ENCODE measurements at places on chromosomes 12 and 14.

- no peak for DNase-seq
Observed at GRCh38 chr12:114335607-114336006, 70.3 kb downstream of the TBX5 start.

DNA sequence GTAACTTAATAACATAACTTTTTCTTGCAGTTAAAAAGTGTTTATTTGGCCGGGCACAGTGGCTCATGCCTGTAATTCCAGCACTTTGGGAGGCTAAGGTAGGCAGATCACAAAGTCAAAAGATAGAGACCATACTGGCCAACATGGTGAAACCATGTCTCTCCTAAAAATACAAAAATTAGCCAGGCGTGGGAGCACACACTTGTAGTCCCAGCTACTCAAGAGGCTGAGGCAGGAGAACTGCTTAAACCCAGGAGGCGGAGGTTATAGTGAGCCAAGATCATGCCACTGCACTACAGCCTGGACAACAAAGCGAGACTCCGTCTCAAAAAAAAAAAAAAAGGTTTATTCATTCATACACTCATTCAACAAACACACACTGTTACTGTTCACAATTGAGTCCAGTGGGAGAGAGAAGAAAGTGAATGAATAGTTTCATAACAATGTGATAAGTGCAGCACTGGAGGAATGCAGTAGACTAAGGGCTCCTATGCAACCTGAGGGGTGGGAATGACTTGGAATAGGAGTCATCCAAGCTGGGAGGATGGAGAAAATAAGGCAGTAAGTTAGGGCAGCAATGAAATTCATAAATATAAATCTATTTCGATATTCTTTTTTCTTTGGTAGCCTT is 19.8 kb downstream of the DAD1 start:
- DNase-seq: no peak

DNA sequence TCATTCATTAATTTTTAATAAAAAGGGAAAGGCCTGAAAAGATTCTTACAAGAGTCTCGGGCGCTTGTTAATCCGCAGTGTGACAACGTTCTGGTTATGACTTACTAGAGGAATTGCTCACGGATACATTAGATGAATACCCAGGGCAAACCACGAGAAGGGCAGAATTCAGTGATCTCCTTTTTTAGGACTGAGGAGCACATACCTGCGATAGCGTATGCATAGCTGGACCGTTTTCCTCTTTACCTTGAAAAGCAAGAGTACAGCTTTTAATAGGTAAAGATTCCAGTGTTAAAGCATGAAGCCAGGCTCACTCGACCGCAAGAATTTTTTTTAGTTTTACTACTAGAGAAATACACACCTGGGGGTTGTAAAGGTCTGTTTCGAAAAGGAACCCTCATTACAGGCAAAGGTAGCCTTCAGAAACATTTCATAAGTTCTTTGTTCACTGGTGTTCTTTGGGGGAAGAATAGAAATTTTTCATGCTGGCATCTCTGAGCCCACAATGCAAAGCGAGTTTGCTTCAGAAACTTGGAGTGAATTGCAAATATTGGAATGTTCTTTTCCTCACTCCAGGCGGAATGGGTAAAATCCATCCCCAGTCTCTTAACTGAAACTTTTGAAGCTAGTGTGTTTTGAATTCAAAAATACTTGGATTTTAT is 953 bp downstream of the MAPK1IP1L start:
- DNase-seq: no peak

GRCh38 chr12:71865166-71865713 is 25.7 kb downstream of the TBC1D15 start:
- peak; percentile 7 for DNase-seq

DNA sequence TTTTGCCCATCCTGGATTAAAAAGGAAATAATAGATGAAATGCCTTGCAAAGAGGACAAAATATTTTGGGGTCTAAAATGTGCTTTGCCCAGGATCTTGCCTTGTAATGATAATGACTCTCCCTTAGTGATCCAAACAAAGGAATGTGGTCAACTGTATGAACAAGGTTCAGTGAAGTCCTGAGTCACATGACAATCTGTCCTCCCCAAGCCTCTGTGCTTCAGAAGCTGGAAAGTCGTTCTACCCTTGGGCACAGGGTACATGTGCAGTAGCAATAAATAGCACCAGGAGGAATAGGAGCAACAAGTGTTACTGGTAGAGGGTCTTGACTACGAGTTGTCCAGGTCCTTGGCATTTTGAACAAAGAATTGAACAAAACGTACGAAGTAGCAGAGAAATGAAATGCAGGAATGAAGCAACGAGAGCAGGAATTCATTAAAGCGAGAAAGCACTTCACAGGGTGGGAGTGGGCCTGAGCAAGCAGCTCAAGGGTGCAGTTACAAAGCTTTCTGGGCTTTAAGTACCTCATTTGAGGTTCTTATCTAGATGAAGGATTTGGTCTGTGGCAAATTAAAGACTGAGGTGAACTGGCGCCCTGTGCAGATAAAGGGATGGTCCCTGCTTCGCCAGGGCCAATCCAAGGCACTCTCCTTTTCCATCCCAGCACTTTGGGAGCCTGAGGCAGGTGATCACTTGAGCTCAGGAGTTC is 65.8 kb downstream of the RESF1 start:
- no peak for DNase-seq

- DNase-seq: no peak
Observed at GRCh38 chr14:72715215-72715849, 178.6 kb downstream of the DPF3 start.

DNA sequence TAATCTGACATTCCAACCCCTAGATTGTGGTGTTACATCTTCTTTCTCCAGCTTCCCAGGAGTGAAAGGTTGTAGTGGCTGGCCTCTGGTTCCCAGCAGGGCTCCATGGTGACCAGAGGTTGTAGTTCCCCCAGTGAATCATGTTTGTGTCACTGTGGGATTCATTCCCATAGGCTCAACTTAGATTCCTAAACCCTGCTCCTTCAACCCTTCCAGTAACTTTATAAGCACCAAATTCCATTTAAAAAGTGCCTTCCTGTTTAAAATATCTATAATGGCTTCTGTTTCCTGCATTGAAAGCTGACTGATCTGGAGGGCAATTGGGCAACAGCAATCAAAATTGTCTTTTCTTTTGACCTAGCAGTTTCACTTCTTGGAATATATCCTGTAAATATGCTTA is 40.5 kb upstream of the TBC1D15 start:
- no peak for DNase-seq

- DNase-seq: no peak
Observed at GRCh38 chr14:67131691-67132090, 57.5 kb upstream of the GARIN2 start.

DNA sequence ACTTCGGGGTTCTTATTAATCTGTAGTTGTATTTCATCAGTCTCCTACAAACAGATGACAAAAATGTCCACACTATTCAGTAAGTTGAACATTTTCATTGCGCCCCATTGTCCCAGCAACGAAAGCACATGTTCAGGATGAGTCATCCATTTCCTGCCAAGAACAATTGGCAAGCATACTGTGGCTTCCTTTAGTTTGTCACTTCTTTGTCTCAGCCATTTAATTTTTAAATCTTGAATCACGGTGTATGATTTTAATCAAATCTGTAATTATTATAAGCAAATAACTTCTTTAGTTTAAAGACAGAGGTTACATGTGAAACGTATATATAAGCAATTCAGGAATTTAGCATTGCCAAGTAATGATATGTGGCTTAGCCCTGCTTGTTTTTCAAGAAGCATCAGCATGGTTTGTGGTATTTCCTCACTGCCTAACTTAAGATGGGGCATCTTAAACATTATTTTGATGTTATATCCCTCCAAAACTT is 211.3 kb upstream of the KRR1 start:
- DNase-seq: peak; percentile 26

DNA sequence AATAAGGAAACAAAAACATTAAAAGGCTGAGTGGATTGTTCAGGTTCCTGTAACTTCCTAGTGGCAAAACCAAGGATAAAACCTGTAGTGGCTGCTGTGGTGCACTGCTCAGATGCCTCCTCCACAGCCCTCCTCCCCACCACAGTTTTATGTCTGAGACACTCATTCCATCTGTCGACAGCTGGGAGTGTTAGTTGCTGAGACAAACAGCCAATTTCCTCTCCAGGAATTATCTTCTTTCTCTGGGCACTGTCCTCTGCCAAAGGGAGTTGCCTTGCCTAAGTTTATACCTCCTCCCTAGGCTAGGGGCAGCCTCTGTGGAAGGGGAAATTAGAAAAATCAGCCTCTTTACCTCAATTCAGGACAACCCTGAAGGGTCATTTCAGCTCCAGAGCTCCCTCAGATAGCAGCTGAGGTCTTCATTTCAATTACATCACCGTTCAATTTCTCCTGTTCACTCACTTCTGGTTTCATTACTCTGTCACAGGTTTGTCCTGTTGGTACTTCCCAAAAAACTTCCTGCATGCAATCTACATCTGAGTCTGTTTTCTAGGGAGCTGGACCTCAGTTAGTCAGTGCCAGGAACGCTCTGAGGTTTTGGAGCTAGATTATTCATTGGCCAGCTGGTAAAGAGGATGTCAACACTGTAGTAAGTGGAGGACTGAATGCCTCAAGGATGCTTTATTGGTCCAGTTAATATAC is 74.9 kb upstream of the ATP2B1 start:
- DNase-seq: no peak

DNA sequence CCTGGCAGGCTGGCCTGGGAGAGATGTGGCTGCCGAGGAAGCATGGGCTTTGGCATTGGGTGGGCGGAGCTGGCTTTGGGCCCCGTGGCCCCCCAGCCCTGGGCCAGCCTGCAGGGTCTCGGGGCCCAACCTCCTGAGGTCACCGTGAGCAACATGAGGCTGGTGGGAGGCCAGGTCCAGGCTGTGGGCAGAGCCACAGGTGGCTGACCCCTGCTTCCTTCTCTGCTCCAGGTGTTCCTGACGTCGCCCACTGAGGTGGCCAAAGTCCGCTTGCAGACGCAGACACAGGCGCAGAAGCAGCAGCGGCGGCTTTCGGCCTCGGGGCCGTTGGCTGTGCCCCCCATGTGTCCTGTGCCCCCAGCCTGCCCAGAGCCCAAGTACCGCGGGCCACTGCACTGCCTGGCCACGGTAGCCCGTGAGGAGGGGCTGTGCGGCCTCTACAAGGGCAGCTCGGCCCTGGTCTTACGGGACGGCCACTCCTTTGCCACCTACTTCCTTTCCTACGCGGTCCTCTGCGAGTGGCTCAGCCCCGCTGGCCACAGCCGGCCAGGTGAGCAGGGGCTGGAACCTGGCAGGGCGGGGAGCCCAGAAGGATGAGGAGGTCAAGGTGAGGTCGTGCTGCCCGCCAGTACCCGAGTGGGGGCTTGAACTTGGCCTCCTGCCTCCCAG is 5.5 kb downstream of the SLC25A47 start:
- no peak for DNase-seq

DNA sequence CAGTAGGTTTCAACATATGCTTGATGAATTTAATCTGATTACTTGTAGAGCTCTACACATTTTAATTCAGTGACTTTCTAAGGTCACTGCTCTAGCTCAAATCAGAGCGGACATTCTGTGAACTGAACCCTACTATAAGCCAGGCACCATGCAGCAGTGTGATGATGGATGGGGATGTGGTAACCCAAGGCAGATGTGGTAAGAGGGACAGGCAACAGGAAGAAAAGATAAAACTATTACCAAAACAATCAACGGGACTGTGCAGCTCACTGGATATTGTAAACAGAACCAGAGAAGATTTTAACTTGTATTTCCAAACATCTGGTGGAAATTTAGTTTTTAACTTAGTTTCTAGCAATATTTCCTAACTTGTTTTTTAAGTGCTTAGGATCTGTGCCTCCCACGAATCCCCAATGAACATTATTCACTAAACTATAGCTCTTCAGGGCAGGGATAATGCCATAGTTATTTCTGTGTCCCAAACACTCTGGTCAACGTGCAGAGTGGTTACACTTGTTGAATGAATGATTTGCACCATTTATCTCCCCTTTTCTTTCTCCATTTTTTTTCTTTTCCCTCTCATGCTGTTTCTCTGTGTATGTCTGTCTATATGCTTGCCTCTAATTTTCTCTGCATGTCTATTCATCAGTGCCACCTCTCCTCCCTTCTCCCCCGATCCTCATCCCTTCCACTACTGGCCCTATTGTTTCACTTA is 3.0 kb downstream of the ERO1A start:
- DNase-seq: no peak

- no peak for DNase-seq
Observed at GRCh38 chr12:88067301-88067700, 38.1 kb upstream of the C12orf50 start.

DNA sequence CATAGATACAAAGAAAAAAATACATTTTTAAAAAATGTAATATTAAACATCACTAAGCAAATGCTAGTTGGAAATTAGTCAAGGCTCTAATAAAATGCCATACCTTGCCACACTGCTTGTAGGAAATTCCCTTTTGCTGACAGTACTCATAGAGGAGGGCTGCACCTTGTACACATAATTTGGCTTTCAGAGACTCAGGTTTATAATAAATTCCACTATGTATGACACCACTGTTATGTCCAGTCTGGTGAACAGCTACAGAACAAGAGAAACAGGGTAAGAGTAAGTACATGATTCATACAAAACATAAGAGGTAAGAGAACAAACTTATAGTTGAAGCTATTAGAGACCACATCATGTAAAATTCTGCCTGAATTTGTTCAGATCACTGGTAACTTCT is 10.1 kb downstream of the L2HGDH start:
- DNase-seq: no peak

DNA sequence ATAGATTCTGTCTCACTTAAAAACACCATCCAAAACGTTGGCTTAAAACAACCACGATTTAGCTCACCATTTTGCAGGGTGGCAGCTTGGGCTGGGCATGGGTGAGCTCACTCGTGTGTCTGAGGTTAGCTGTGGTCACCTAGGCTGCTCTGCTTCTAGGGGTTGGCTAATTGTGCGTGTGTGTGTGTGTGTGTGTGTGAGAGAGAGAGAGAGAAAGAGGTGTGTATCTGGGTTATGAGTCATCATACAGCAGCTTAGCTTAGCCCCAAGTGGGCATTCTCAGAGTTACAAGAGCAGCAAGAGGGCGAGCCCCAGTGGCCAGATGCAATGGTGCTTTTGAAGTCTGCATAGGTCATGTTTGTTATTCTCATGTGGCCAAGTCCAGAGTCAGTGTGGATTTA is 6.0 kb downstream of the FBXW8 start:
- peak; percentile 19 for DNase-seq

GRCh38 chr12:121405211-121405610 is 5.3 kb downstream of the RNF34 start:
- DNase-seq: no peak

GRCh38 chr12:75525263-75525662 is 13.9 kb upstream of the KRR1 start:
- no peak for DNase-seq

- no peak for DNase-seq
Observed at GRCh38 chr12:124568431-124569374, 1.3 kb upstream of the NCOR2 start.

- no peak for DNase-seq
Observed at GRCh38 chr12:21697904-21698630, 40.4 kb upstream of the LDHB start.
